ENCODE measurements at places on chromosomes 12 and 14. TPM values are rescaled to one million over a fixed set of nuclear protein-coding genes. Genes with fewer than 3 reads are reported as not detected.

Gene AMDHD1
- total RNA-seq: not detected

Gene HOXC12
- total RNA-seq: not detected

Gene GPD1
- 258 TPM for total RNA-seq

Gene ZDHHC17
- 20.5 TPM for total RNA-seq

Gene MORN3
- not detected for total RNA-seq

Gene ITGB7
- total RNA-seq: 0.81 TPM

Gene TAS2R30
- 2.1 TPM for total RNA-seq

Gene NXPH4
- total RNA-seq: not detected

Gene TAS2R9
- not detected for total RNA-seq

Gene ACOT6
- total RNA-seq: not detected

Gene NUAK1
- 34.5 TPM for total RNA-seq

Gene LRRC43
- total RNA-seq: not detected

Gene GPR162
- total RNA-seq: 0.16 TPM

Gene KRT83
- total RNA-seq: not detected

Gene GRIP1
- total RNA-seq: 0.18 TPM

Gene GSG1
- not detected for total RNA-seq

Gene PKP2
- 3.5 TPM for total RNA-seq

Gene MFAP5
- total RNA-seq: 63.5 TPM
